ENCODE measurements at places on chromosomes 3 and 15.
A peak's percentile ranks its signal among the peaks of the same experiment; 100 is the strongest.

DNA sequence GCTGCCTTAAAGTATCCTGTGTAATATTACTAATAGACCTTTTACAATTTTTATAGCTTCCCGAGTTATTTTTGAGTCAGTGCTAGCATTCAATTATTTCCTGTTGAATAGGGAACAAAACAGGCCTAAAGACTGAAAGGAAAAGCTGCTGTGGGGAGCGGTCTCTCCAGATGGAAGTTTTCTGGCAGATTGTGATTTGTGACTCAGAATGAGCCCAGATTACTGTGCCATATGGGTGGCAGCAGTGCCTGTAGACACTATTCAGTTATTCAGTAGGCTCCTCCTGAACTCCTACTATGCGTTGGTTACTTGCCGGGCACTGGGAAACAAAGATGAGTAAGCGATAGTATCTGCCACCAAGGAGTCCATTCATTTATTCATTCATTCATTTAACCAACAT lies 211.8 kb downstream of the CHST2 start:
- DNase-seq: peak; percentile 18

- peak; percentile 82 for DNase-seq
Observed at GRCh38 chr15:64897345-64897985, 14.2 kb upstream of the ANKDD1A start.

DNA sequence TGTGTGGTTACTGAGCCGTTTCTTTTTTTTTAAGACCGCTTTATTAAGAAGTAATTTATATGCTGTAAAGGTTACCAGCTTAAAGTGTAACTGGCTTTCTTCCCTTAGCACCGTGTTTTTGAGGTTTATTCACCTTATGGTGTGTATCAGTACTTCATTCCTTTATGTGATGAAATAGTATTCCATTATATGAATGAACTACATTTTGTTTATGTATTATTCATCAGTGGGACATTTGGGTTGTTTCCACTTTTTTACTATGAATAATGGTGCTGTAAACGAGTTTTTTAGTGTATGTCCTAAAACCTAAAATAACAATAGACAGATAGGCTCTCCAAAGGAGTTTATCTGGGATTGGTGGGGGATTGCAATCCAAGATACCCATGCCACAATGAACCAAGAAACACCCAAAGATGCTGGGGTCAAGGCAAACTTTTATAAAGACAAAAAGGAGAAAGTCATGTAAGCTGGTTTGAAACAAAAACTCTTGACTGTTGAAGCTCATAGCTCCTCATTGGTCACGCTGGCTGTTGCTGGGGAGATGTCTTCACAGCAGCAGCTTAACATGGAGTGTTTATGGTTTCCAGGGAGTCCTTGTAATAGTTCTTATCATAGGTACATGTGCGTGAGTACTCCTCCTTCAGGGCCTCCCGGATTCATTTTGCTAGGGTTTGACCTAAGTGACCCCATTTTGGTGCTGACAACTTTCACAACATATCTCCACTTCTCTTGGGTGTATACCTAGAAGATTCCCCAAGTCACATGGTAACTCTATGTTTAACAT lies 16.0 kb downstream of the TM2D3 start:
- DNase-seq: peak; percentile 32

GRCh38 chr15:39275066-39275465 lies 305.8 kb upstream of the THBS1 start:
- no peak for DNase-seq

GRCh38 chr3:20573175-20573574 lies 387.2 kb upstream of the SGO1 start:
- peak; percentile 66 for DNase-seq

DNA sequence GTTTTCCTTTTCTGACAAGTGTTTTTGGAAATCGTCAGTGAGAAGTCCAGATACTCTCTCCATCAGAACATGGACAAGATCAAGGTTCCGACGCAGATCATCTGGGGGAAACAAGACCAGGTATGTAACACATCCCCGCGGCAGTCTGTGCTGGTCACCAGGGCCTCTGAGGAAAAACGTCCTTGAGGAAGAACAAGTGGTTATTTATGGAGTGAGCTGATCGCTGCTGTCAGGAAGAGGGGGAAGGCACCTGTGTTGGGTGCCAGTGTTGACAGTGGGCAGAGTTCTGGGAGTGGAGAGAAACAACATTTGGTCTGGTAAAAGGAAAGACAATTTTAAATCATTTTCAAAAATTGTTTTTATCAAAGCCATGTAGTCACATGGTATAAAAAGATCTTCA lies 20.7 kb upstream of the RPP14 start:
- no peak for DNase-seq

DNA sequence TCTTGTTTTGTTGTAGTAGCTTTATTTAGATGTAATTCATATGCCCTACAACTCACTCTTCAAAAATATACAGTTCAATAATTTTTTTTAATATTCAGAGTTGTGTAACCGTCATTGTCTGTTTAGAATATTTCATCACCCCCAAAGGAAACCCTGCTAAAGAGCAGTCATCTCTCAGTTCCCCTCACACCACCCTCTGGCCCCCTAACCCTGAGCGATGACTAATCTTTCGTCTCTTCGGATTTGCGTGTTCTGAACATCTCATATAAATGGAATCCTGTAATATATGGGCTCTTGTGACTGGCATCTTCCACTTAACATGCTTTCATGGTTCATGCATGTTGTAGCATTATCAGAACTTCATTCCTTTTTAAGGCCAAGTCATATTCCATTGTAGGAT lies 183.8 kb downstream of the ATG7 start:
- DNase-seq: peak; percentile 97

- DNase-seq: no peak
Observed at GRCh38 chr3:40858364-40859115, 333.8 kb downstream of the ZNF621 start.

DNA sequence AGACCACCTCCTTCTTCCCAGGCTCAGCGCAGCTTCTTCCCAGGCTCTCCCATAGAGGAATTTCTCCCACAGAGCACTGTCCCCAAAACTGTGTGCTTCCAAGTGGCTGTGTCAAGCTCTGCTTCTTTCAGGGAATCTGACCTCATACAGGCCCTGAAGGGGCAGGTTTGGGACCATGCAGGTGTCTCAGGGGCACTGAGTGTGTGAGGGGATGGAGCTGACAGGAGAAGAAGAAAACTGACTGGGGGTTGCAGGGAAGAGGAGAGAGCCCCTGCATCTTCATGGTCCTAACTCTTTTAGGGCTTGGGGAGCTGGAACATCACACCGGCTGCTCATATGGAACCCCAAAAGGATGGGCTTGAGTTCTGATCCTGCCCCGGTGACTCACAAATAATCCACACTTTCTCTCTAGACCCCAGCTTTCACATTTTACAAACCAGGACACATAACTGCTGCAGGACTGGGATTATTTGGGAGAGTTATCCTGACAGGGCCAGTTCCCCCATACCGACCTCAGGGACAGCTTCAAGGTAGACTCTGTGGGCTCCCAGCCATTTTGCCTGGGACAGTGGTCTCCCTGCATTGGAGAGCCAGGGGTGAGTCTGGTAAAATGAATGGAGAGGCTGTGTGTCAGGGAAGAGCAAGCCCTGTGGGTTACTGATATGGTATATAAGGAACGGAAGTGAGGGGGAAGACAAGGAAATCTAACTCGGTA lies 316.1 kb downstream of the TLE3 start:
- no peak for DNase-seq

DNA sequence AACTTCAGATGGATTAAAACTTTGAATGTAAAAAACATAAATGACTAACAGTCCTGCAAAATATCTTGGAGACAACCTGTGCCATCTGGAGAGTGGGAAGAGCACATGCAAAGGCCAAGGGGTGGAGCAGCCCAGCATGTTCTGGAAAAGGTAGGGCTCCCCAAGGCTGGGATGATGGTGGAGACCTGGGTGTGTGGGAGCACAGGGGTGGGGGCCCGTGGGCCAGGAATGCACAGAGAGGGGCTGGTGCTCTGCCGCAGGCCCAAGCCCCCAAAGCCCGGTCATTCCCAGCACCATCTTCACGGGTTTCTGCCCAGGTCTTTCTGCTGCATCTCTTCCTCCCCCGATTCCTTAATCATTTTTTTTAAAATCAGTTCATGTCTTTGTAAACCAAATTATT lies 9.7 kb upstream of the GATA2 start:
- DNase-seq: no peak

GRCh38 chr3:58608648-58609047 lies 31.5 kb upstream of the FAM107A start:
- DNase-seq: no peak

DNA sequence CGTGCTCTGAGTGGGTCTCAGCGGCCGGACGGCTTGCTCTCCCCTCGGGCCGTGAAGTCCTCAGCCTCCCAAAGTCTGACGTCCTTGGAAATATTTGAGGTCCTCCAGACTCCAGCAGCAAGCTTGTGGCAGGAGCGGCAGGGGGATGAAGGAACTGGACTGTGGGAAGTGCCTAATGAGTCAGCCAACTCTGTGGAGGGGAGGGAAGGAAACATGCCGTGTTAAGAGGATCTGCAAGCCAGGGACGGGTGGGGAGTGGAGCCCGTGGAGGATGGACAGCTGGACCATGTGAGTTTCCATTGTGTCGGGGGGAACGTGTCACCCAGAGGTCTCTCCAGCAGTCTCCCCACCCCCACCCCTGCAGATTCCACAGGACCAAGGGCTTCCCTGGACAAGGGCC lies 39.4 kb upstream of the IDH2 start:
- peak; percentile 68 for DNase-seq

- DNase-seq: peak; percentile 57
Observed at GRCh38 chr3:170725285-170725731, 139.4 kb upstream of the SLC7A14 start.

- DNase-seq: no peak
Observed at GRCh38 chr3:12433823-12434222, 50.5 kb upstream of the TSEN2 start.
